Activated CD4-positive, alpha-beta T cell treated with anti-CD3 and anti-CD28 coated beads, Interleukin-2, amount 50 U/mL, for 1 hour (primary cell): ENCODE measurements at places on chromosomes 1 and 21.

DNA sequence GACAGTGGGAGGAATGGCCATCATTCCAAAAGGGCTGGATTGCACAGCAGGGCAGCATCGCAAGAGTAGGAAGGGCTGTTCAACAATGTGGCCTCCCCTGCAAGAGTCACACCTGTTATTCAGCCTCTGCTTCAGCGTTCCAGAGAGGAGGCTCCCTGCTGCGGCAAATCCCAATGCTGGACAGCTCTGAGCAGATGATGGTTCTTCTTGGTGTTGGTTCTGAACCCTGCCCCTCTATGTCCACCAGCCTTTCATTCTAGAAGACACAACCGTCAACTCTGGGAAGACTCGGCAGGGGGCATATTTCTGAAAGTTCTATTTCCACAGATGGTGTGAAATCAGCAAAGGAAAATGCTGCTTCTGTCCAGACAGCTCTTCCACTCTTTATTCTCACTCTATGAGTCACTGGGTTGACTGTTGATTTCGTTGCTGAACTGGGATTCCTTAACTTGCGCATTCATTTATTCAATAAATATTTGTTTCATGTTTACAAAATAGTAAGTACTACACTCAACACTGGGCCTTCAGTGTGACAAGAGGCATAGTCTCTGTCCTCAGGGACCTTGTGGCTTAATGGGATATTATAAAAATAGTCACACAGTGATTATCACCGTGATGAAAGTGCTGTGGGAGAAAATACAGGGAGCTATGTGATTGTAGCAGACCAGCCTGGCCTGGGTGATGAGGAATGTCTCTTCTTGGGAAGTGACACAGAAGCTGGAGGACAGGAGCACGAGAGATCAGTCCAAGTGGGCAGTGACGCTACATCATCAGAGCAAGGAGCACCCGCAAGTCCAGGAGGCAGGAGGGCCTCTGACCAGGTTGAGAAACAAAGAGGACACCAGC is 260.3 kb downstream of the SIPA1L2 start:
- no peak for DNase-seq

DNA sequence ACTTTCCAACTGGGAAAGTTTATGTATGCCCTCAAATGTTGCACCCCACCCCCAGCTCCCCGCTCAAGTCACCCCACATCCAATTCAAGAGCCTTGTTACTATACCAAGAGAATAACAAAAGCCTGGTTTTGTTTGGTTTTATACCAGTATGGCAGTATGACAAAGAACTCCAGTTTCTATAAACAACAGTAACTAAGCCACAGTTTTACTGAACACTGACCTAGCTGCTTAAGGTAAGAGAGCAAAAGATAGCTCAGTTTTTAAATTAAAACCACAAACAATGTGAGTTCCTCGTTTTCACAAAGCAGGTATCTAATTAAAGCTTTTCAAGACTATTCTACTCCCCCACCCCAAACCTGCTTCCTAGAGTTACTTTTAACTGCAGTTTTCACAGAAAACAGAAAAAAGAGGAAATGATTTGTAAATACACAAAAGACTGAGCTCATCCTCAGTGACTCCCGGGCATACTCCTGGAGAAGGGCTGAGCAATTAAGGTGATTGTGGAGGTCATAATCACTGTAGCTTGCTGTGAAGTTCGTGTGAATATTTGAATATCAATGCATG is 59.3 kb upstream of the LHX8 start:
- DNase-seq = no peak

DNA sequence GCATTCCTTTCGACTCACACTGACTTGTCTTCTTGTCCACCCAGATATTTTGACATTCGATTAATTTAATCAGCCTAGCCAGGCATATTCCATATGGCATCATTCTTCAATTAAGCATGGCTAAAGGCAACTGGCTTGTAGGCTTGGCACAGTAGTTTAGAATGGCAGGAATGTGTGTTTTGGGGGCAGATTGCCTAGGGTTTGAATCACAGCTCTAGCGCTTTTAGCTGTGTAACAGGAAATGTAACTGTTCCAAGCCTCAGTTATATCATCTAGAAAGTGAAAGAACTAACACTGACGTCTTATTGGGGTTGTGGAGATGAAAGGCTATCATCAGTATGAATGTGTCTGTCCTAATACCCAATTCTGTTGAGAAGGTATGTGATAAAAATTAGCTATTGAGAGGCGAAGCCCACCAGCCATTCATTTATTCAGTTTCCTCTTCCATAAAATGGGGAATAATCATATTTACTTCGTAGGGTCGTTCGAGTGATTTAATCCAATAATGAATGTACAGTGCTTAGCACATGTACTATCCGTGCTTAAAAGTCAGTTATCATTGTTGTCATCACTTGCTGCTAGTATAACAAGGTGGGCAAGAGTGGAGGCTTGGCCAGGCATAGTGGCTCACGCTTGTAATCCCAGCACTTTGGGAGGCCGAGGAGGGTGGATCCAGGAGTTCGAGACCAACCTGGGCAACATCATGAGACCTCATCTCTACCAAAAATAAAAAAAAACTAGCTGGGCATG is 41.6 kb upstream of the GRHL3 start:
- no peak for DNase-seq

DNA sequence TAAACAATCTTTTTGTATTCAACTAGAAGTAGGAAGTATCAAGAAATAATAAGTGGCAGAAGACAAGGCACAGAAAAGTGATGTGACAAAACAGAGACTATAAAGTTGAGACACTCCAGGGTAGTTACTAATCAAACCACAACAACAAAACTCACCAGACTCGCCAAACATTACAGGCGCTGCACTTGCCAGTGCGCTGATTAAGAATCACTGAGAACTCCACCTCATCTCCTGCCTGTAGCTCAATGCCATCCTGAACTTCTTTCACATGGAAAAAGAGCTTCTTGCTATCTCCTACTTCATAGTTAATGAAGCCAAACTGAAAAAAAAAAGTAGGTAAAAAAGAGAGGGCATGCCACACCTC is 2.8 kb upstream of the NRAS start:
- DNase-seq = no peak

DNA sequence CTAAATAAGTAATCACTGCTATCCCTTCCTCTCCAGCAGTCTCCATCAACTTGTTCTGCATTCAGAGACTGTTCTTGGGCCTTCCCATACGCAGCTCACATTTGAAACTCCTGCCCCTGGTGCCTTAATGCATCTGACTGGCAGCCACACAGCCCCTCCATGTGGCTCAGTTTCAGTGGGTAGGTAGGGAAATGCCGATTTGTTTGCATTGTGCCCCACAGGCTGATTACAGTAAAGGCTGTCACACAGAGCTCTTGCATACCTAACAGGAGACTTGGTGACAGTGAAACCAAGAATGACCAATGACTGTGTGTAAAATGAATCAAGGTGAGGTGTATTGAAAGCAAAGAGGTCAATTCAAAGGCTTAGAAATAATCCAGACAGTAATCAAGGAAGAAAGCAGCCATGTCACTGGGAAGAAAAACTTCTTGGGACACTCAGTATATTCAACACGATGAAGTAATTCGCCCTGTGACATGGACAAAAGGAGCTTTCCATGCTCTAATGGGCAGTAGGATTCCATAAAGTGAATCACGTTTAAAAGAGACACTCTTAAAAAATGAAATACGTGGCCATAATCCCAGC is 12.7 kb upstream of the B3GALNT2 start:
- DNase-seq = no peak

- DNase-seq = no peak
These were observed 406.6 kb upstream of the TMPRSS15 start for GRCh38 chr21:18810136-18810535.

DNA sequence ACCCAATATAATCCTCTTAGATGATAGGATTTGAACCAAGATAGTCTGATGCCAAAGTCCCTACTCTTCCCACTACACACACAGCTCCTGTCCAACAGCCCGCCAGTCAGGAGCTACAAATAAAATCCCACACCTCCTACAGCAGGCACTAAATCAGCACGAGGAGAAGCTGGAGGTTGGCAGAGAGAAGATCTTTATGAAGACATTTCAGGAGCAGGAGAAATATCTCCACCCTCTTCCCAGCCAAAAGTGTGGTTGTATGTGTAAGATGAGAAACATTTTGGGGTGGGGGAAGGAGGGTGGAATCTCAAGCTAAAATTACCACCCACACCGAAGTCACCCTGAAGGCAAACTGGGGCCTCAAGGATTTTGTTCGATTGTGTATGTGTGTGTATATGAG is 54.5 kb downstream of the PLXNA2 start:
- no peak for DNase-seq

DNA sequence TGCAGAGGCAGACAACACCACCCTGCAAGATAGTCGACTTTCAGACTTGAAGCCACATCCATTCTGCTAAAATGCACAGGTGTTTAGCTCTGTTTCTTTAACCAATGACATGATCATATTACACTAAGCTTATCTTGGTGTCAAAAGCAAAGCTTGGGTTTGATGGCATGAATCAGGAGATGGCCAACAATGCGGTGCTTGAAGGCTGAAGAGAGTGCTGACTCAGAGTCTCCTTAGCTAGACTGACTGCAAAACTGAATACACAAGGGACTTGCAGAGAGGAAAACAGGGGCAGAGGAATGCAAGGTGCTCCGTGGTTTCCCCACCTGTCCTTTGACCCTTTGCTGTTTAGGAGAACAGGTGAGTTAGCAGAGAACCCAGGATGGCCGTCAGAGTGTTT is 262.6 kb downstream of the SIPA1L2 start:
- no peak for DNase-seq

GRCh38 chr1:22102746-22103145 is 40.2 kb downstream of the WNT4 start:
- no peak for DNase-seq

DNA sequence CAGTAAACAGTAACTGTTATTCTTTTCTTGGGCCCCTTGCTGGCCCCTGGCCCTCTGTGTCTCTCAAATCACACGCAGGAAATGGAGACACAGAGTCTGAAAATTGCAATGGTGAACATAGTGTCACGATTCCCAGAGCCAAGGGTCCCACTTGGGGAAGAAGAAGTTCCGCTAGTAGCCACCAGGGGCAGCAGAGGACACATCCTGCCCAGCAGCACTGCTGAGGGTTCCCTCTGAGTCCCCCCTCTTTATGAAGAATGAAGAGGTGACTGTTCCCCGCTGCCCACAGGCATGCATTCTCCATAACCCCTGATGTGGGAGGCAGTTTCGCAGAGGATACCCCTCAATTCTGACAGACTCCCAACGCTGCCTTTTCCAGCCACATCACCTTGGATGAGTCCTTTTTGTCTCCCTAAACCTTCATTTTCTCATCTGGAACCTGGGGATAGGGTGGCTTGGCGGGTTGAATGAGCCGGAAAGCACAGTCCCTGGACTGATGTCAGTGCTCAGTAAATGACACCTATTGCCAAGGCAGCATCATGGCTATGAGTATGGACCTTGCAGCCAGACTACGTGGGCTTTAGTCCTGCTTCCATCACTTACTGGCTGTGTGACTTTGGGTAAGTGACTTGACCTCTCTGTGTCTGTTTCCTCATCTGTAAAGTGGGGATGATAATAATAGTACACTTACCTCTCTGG is 238.0 kb upstream of the TMEM51 start:
- peak; percentile 22 for DNase-seq

GRCh38 chr1:1437904-1438376 is 2.5 kb downstream of the VWA1 start:
- DNase-seq = no peak

DNA sequence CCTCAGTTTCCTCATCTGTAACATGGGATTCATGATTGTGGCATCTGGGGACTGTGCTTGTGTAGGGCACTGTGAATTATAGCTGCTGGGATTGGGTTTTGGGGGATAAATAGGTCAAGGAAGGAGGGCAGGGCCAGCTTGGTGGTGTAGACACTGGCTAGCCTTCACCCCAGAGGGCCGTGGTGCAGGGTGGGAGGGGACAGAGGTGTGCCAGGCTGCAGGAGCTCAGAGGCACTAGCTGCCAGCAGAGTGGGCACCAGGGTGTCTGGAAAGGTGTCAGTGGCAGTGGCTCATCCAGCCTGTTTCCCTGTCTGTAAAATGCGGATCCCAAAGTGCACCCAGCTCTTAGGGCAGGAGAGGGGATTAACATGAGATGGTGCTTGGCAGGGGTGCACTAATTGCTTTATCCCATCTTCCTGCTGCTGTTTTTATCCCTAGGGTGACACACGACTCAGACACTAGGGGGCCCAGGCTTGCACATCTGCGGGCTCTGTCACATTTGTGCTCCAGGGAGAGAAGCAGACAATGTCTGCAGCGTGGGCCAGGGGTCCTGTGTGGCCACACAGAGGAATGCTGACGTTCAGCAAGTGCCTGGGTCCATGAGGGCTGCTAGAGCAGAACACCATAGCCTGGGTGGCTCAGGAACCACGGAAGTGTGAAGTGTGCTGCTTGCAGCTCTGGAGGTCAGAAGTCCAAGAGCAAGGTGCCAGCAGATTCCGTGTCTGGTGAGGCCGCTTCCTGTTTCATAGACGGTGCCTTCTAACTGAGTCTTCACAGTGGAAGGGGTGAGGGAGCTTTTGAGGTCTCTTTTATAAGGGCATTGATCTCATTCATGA is 19.3 kb downstream of the OBSCN start:
- DNase-seq = no peak

DNA sequence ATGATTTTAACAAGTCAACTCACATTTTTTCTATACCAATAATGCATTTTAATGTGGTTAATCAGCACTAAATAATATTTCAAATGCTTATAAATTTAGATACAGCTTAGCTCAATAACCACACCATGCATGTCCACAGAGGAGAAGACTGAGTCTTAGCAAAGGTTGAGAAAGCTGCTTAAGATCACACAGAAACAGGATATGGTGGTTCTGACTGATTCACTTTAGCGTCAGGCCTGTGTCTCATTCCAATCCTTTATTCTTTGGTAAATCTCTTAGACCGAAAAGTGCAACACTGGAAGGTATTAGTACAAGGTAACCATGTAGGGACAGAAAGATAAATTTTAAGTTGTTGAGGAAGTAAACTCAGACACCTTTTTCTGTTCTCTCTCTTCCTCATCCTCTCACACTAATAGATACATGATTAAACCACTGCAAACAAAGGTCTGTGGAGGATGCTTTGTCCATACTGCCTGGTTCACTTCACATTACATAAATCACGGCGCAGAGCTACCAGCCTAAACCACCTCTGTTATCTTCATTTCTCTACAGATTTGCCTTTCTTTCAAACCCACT is 139.0 kb downstream of the DPYD start:
- no peak for DNase-seq

- no peak for DNase-seq
These were observed 22.9 kb upstream of the GNPAT start for GRCh38 chr1:231218078-231218477.

DNA sequence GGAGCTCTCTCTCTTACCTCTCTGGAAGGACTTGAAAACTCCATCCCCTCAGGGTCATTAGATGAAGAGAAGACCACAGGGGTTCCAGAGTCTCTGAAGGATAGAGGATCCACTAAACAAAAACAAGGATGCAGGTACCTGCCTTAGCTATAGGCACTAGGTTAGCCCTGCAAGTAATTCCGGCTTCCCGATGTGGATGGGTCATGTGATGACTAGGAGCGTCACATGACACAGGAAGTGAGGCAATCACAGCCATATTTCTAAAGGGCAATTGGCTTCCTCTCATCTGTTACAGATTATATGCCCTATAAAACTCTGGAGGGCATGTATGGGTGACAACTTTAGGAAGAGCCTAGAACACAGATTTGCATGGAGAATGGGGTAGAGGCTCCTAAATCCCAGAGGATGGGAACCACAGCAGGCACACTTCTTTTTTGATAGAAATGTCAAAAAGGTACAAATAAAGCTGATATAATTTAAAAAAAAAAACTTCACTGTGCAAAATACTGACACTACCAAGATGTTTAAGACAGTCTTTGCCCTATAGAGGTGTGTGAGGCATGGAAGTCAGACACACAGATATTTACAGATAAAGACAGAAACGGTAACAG is 14.1 kb downstream of the ENTREP3 start:
- DNase-seq = peak; percentile 50

- no peak for DNase-seq
These were observed 12.8 kb downstream of the THEMIS2 start for GRCh38 chr1:27885114-27885528.
